NK-92 treated with Interleukin-12 subunit alpha and Interleukin-12 subunit beta, amount 100 ng/mL, for 24 hours (cell line): ENCODE measurements at places on chromosomes 11 and 22.

DNA sequence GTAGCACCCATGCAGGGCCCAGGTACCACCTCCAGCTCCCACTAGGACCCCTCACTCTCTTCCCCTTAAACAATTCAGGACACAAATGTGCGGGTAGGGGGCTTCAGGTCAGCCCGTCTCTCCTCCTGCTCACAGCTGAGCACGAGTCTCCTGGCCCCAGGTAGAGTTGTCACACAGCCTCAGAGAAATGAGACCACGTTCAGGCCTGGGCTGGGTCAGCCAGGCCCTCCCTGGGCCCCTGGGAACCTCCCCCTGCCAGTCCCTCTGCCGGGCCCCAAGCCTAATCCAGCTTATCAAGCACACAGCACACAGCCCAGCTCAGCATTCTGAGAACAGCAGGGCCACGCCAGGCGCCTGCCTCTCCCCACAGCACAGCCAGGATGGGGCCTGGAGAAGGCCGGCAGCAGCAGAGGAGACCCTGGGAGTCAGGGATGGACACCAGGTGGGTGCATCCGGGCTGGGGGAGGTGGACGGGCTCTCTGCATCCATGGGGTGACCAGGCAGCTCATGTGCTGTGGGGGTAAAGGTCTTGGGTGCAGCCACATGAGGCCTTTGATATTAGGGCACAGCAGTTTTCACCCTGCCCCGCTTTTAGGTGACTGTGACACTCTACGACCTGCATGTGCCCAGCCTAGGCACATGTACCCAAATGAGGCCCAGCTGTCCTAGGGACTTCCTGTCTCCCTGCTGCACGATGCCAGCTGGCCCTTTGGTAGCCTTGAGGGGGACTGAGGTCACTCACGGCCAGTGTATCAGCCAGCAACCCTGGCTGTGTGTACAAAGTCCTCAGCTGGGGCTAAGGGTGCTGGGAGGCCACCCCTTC, 87.0 kb downstream of the MORC2 start:
- DNase-seq: no peak

DNA sequence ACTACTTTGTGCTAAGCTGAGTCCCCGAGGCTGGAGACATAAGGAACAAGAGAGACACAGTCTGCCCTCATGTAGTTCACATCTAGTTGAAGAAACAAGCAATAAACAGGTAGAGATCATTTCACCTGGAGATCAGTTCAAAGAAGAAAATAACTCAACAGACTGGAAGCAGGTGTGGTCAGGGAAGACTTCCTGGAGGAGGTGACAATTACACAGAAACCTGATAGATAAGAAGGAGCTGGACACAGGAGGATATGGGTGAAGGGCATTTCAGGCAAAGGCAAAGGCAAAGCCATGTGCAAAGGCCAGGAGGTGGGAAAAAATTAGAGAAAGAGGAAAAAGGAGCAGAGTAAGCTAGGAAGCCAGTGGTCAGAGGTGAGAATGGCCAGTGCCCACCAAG, 115.6 kb downstream of the MN1 start:
- DNase-seq: no peak

- no peak for DNase-seq
Observed at GRCh38 chr11:24866743-24867142, 369.9 kb downstream of the LUZP2 start.

DNA sequence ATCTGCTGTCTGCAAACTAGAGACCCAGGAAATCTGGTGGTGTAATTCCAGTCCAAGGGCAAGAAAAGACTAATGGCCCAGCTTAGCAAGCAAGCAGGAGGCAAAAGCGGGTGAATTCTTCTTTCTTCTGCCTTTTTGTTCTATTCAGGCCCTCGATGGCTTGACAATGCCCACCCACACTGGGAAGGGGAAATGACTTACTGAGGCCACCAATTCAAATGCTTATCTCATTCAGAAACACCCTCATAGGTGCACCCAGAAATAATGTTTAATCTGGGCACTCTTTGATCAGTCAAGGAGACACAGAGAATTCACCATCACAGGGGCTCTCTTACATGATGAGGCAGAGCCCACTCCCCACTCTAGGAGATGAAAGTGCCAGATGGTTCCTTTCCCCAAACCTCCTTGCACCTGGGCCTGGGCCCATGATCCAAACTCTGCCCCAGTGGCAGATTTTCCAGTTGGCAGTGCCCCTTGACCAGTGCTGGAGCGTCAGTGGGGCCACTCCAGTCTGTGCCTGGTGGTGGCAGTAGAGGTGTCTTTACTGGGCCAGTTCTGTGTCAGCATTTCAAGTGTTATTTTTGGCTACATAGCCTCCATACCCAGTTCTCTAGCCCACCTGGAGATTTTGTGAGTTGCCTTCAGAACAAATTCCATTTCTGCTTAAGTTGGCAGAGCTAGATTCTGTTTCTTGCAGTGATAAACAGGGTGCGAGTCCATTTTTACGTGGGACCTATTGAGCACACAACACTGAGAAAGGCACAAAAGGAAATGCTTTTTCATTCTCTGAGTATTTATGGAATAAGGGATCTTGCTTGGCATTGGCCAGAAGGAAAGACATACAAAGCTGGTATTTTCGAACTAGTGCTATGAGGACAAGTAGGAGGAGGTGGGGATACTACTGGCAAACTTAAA, 7.5 kb downstream of the ELMOD1 start:
- no peak for DNase-seq

DNA sequence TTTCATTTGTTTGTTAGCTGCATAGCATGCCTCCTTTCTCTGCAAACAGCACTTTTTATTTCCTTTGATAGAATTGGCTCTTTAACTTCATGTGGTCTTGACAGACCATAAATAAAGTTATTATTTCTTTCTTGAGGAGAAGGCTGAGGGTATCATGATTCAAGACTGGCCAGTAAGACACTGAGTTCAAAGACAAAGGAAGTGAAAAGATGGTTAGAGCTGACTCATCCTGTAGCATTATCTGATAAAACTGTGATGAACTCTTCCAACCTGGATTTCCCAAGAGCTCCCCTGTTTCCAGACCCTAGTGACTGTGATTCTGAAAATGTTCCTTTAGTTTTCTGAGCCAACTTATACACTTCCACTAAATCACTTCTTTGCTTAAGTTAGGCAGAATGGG, 179.3 kb upstream of the FAT3 start:
- DNase-seq: no peak

DNA sequence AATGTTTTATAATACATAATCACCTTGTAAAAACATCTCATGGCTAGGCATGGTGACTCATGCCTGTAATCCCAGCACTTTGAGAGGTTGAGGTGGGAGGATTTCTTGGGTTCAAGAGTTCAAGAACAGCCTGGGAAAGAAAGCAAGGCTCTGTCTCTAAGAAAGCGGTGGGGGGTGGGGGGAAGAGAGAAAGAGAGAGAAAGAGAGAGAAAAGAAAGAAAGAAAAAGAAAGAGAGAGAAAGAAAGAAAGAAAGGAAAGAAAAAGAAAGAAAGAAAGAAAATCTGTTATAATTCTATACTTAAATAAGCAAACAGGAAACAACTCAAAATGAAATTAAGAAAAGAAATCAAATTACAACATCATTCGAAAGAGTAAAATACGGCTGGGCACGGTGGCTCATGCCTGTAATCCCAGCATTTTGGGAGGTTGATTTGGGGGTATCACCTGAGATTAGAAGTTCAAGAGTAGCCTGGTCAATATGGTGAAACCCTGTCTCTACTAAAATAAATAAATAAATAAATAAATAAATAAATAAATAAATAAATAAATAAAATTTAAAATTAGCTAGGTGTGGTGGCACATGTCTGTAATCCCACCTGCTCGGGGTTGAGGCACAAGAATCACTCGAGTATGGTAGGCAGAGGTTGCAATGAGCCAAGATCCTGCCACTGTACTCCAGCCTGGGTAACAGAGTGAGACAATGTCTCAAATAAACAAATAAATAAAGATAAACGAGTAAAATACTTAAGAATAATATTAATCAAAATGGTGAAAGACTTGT, 65.4 kb downstream of the ZNF280B start:
- DNase-seq: no peak

GRCh38 chr11:79449040-79449439, 8.2 kb upstream of the TENM4 start:
- DNase-seq: no peak

GRCh38 chr11:35183326-35183925, 44.5 kb downstream of the CD44 start:
- no peak for DNase-seq

DNA sequence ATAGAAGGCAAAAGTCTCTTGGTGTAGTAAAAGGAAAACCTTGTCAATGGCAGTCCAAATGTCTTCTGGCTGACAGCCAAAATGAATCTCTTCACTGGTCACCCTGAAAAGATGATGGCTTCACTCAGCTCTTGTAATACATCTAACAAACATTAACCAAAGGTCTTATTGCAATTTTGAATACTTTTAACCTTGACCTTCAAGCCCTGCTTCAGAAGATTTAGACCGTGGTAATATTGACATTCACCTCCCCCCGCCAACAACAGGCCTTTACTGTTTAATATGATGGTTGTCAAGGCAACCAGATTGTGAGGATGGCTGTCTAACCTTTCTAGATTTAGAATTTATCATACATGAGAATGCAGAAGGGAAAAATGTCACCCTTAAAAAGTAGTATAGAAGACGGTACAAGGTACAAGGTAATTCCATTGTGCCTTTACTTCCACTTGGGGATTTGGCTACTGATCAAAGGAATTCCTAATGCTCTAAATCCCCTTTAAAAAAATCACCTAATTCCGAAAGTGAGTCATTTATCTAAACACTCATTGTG, 342.3 kb downstream of the LARGE1 start:
- DNase-seq: no peak
